Neural cell (in vitro differentiated cells): ENCODE measurements at places on chromosomes 11 and 22. TPM values are rescaled to one million over a fixed set of nuclear protein-coding genes. Genes with fewer than 3 reads are reported as not detected.

RAC2 gene
- polyA plus RNA-seq = not detected in 2 replicates

SH3BP1 gene
- 0.63 TPM in 1 of 2 replicates, not detected in the other for polyA plus RNA-seq

SPDYC gene
- not detected in 2 replicates for polyA plus RNA-seq

CARD10 gene
- polyA plus RNA-seq = 0.36 TPM in 1 of 2 replicates, not detected in the other

TEX12 gene
- 0.36 and 0.51 TPM in 2 replicates for polyA plus RNA-seq

PIWIL4 gene
- 1.3 and 2.9 TPM in 2 replicates for polyA plus RNA-seq

ANKK1 gene
- polyA plus RNA-seq = not detected in 2 replicates

OR2AT4 gene
- polyA plus RNA-seq = not detected in 2 replicates

NADSYN1 gene
- polyA plus RNA-seq = 66.9 and 76.8 TPM in 2 replicates
